AG09319 (cell line): ENCODE measurements at places on chromosomes 5 and 9.

GRCh38 chr9:138022756-138023393, 145.3 kb downstream of the CACNA1B start:
- no peak for DNase-seq

DNA sequence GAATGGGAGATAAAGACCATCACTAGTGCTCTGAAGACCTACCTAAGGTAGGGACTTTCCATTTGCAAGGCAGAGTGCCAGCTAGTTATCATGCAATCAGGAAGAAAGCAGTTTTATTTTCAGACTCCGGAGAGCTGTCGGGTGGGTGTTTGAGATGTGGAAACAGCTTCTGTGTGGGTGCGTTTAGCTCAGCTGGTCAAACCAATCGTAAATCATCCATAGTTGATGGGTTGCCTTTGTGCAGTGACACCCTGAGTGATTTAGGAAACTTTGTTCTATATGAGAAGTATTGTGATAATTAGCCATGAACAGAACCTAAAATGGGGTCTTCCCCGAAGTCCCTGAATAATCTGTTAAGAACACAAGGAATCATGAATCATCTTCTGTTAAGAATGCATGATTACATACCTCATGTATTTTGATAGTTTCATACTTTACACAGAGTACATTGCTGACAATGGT, 284.3 kb downstream of the ARHGAP26 start:
- DNase-seq: no peak

GRCh38 chr9:69253057-69253456, 72.0 kb upstream of the ENTREP1 start:
- peak; percentile 3 for DNase-seq

DNA sequence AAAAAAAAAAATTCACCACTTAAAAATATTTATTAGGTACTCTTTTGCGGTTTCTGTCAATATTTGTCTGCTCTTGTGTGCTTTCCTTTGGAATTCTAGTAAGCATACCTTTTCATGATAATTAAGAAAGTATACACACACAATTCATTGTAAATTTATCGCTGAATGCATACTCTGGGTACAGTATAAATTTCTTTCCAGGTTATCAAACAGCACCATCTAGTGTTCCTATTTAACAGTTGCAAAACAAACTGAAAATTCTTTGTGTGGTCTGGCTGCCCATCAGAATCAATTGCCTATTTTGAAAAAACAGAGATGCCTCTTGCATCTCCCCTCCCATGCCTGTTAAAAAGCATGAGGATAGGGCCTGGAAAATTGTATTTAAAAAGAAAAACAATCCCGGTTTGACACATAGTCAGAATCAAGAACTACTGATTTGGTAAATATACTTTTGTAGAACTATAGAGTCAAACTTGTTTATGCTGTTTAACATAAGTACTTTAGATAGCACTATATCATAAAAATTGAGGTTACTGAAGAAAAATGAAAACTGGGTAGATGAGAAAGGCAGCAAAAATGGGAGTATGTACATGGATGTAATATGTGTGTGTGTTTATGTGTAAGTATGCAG, 16.2 kb downstream of the PGGT1B start:
- DNase-seq: no peak

GRCh38 chr9:92619601-92620300, 50.2 kb downstream of the IPPK start:
- DNase-seq: no peak

- no peak for DNase-seq
Measured at GRCh38 chr5:57317341-57317740, 143.5 kb downstream of the GPBP1 start.

GRCh38 chr9:23824830-23825591, 1.0 kb downstream of the ELAVL2 start:
- DNase-seq: no peak

GRCh38 chr9:35538361-35539234, 48.7 kb downstream of the RUSC2 start:
- DNase-seq: peak; percentile 60

- no peak for DNase-seq
Measured at GRCh38 chr9:134210511-134210907, 46.1 kb upstream of the RNU6ATAC start.

- no peak for DNase-seq
Measured at GRCh38 chr5:3217771-3218495, 377.7 kb upstream of the IRX1 start.

DNA sequence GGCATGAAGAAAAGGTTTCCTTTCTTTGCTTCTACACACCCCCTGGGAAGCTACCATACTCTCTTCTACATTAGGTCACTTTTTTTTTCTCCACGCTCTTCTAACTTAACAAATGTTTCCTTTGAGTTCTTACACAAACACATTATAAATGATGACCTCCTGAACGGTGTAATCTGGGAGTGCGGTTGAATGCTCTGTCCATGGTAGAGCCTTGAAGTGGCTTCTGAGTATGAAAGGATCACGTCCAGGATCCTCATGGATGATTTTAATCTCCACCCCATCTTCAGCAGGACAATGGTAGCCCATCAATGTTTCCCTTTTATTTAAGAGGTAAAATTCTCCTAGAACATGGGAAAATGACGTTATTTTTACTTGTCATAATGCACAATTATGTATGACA, 587.3 kb downstream of the SEMA5A start:
- DNase-seq: no peak

DNA sequence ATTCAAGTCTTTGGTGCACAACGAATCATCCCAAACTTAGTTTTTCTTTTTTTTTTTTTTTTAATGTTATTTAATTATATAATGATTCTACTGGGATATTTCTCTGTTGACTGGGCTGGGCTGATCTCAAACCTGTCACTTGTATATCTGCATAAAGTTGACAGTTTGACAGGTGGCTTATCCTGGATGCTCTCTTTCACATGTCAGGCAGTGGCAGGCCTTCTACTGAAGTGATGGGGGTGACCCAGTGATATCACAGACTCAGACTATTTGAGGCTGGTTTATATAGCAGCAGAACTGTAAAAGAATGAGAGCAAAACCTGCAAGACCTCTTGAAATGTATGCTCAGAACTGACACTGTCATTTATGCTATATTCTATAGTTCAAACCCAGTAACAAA, 1813.5 kb upstream of the CDH6 start:
- DNase-seq: no peak

DNA sequence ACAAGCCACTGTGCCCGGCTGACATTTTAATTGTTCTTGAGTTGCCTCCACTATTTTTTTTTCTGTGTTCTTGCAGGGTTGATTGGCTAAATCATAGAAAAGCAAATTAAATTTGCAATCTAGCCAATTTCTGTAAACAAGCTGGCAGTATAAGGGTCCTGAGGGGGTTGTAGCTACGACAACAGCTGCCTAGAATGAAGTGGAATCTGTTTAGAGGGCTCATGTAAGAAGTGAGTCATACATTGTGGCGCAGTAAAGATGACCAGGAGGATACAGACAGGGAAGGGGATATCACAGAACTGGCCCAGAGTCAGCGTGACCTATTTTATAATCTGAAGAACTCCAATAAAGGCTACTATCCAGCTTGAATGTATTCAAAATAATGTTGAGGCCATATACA, 82.2 kb upstream of the TLE1 start:
- DNase-seq: no peak

- DNase-seq: no peak
Measured at GRCh38 chr9:104776797-104777196, 12.9 kb downstream of the NIPSNAP3B start.

DNA sequence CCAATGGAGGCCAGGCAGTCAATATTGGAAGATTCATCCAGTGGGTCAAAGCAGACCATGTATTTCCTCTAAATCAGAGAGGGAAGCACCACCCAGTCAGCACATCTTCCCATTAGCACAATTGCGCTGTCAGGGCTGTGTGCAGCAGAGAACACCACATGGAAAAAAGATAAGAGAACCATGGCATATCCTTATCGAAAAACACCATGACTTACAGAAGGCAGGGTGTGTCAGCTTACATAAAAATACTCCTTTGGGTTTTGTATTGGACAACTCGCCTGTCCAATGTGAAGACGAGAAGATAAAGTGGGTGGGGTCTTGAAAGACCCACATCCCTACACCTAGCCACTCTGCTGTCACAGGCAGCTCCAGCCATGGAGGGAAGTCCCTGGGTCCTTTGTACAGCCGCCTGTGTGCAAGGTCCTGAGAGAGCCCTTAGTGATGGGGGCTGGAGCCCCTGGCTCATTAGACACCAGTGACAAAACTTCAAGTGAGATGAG, 71.9 kb upstream of the SPATA31E1 start:
- no peak for DNase-seq

GRCh38 chr5:65151614-65152013, 330.1 kb downstream of the ADAMTS6 start:
- DNase-seq: no peak

DNA sequence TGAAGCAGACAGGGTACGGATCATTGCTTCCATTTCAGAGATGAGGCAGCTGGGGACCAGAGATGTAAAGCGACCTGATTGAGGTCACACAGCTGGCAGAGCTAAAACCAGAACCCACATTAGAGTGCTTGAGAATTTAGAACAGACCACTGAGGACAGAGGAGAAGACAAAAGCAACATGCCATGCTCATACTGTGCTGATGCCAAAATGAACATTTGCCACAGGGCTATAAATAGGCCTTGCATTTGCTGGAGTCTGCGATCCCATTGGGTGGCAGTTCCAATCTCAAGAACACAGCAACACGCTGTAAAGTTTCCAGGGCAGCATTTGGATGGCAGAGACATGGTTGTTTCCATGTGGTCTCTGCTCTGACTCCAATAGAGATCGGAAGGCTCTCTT, 222.4 kb upstream of the TBC1D2 start:
- DNase-seq: no peak

GRCh38 chr9:84141741-84142370, 161.3 kb downstream of the RMI1 start:
- no peak for DNase-seq

DNA sequence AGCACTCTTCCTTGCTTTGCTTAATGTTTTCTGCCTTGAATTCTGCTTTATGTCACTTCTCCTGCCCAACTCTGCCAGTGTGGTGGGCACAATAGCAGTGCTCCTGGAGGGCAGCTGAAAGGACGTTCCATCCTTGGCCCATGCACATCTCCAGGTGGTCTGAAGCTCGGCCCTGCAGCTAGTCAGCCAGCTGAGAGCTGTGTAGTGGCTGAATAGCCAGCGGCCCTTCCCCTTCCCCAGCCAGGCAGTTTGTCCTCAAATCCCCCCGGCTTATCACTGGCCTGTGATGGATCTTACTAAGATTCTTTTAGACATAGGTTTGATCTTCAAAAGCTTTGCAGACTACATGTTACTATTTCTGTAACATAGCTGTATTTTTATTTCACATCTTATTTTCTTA, 42.7 kb upstream of the ANGPTL2 start:
- no peak for DNase-seq

GRCh38 chr5:58963361-58963760, 380.5 kb downstream of the RAB3C start:
- DNase-seq: no peak

GRCh38 chr9:69996967-69997366, 46.7 kb upstream of the MAMDC2 start:
- DNase-seq: no peak

- DNase-seq: no peak
Measured at GRCh38 chr9:36337002-36337401, 63.1 kb downstream of the RNF38 start.

GRCh38 chr5:158614951-158615350, 484.8 kb downstream of the EBF1 start:
- peak; percentile 86 for DNase-seq

GRCh38 chr5:149279661-149280060, 8.0 kb downstream of the AFAP1L1 start:
- no peak for DNase-seq

- DNase-seq: no peak
Measured at GRCh38 chr9:93200989-93201334, 17.0 kb downstream of the WNK2 start.

DNA sequence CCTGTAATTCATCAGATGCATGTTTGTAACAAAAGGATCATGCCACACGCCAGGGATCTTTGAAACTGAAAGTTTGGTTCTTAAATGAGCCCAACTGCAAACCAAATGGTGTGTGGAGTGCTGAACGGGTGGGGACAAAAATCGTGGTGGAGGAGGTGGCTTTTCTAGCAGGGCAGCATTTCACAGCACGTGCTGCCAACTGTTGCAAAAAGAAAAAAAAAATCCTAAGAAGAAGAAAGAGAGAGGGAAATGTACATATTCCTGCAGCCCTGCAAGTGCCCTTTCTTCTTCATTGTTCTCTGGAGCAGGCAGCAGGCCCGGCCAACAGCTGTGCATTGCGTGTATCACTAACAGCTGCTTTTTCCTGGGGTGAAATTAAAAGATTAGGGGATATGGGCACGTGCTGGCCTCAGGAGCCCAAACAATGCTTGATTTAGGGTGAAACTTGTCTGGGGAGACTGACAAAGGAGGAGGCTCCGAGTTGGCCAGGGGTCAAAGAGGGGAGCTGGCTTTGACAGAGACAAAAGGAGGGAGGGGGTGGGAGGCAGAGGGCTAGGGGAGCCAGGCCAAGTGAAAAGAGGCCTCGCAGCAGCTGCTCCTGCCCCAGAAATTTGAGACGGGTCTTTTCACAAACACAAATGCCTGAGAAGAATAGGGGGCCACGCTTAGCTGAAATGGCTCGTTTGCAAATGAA, 73.0 kb downstream of the GADD45G start:
- no peak for DNase-seq

DNA sequence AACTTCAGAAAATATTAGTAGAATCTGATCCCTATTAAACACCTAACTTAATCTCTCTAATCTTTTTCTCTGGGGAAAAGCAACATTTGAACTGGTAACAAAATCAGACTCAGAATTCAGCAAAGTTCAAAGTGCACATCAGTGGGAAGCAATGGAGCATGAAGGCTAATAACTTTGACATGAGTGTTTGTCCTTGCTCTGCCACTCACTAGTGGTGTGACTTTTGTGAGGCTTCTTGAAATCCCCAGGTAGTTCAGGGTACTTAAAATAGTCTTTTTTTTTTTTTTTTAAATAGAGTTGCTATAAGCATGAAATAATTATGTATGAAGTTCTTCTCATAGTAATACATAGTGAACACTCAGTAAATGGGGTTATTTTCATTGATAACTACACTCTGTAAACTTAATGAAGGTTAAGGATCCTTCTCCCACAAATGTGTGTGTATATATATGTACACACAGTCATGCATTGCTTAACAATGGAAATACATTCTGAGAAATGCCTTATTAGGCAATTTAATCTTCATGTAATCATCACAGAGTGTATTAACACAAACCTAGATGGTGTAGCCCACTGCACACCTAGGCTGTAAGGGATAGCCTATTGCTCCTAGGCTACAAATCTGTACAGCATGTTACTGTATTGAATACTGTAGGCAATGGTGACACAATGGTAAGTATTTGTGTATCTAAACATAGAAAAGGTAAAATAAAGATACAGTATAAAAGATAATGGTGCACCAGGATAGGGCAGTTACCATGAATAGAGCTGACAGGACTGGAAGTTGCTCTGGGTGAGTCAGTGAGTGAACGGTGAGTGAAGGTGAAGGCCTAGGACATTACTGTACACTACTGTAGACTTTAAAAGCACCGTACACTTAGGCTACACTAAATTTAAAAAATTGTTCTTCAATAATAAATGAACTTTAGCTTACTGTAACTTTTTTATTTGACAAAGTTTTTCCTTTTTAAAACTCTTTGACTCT, 73.3 kb upstream of the HMHB1 start:
- no peak for DNase-seq
